T-helper 2 cell treated with Interferon-gamma antibody and Interleukin-4, amounts not matched to agents 5 μg/mL and 100 μg/mL, for 36 hours (primary cell): ENCODE measurements at places on chromosomes 5 and 9.

DNA sequence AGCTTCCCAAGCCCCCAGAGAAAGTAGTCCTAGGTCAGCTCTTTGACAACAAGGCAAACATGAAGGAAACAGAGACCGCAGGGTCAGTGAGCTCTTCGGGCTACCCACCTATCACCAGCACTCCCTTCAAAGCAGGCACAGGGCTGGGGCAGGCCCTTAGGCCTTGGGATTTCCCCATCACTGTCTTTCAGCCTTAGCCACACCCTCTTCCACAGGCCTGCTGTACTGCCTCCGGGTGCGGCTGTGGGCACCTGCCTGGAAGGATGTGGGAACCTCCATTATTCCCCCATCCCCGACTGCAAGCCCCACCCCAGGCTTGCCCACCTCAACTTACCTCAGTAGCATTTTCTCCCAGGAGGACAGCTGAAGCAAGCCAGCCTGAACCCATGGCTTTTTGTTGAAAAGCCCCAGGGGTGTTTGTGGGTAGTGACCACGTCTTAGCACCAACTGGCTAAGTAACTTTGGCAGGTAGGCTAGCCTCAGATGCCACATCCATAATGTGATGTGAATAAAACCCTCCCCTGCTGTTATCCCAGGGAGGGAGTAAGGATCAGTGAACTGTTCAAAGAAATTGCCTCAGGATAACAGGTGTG, 100.2 kb downstream of the PIK3R1 start:
- peak; percentile 42 for DNase-seq

- DNase-seq: no peak
These were observed 776.0 kb upstream of the ACO1 start for GRCh38 chr9:31608416-31608815.

GRCh38 chr9:21974722-21975409, 19.3 kb downstream of the CDKN2A start:
- DNase-seq: peak; percentile 49

DNA sequence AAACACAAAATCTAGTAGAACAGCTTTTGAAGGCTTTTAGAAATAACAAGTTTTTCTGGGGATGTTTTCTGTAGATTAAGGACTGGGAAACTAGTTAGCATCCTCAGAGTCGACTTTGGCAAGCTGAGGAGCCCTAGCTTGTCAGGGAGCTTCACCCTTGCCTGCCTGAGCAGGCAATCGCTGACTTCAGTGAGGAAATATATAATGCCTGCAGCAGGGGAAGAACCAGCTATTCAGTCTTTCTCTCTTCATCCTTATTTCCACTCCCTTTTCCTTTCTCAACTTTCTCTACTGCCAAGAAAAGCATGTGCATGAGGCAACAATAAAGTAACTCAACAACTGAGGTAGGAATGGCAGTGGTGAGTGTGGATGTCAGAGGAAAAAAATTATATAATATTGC, 54.7 kb downstream of the PLK2 start:
- no peak for DNase-seq

- no peak for DNase-seq
These were observed 294.1 kb downstream of the FANCC start for GRCh38 chr9:95023217-95024003.

GRCh38 chr9:26375448-26375847, 517.2 kb downstream of the CAAP1 start:
- DNase-seq: no peak
